Right lung (tissue), 10 donors: ENCODE measurements at places on chromosomes 11 and 22. TPM values are rescaled to one million over a fixed set of nuclear protein-coding genes. Genes with fewer than 3 reads are reported as not detected.

The TSPAN18 gene
- polyA plus RNA-seq, result 56.2 TPM

The CD44 gene
- 590 TPM for polyA plus RNA-seq

The TMPRSS5 gene
- polyA plus RNA-seq, result 1.6 TPM

GRCh38 chr11:132576706-132577105, 955.6 kb downstream of the OPCML start:
- no peak for DNase-seq

The DNAJB7 gene
- 1.0 TPM for polyA plus RNA-seq

GRCh38 chr11:132125988-132126871, 755.8 kb downstream of the NTM start:
- peak; percentile 45 for DNase-seq

The APOL5 gene
- not detected for polyA plus RNA-seq

- DNase-seq, result no peak
Measured at GRCh38 chr22:34297536-34298120, 377.4 kb upstream of the LARGE1 start.

GRCh38 chr11:104526006-104526405, 362.1 kb upstream of the PDGFD start:
- no peak for DNase-seq

- DNase-seq, result no peak
Measured at GRCh38 chr22:23677701-23677995, 13.2 kb upstream of the RGL4 start.

The TUBA8 gene
- polyA plus RNA-seq, result 2.3 TPM

DNA sequence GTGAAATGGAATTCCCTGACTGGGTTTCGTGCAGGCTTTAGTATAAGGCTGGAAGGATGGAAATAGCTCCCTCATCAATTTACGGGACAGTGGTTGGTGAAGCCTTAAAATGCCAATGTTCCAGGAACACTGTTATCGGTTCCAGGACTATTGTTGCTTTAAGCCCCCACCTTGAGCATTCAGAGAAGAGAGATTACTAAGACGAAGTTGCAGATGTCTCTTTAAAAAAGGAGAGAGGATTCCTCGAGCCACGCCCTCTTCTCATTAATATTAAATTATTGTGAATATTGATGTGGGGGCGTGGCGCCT, 195 bp upstream of the CREB3L1 start:
- DNase-seq, result no peak

The OR52I2 gene
- not detected for polyA plus RNA-seq

The PRG3 gene
- polyA plus RNA-seq, result 1.2 TPM

DNA sequence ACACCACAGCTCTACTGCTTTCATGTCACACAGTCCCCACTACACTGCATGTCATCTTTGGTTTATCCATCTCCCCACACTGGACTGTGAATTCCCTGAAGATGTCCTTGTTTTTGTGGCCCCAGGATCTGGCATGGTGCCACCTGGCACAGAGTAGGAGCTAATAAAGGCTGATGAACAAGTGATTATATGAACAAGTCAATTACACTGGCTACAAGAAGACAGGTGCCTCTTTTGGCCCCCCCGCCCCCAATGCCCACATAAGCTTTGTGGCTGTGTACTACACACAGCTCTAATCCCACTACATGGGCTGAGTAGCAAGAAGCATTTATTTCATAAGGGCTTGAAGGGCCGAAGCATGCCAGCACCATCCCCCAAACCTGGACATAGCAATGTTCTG, 24.7 kb downstream of the PLEKHA7 start:
- DNase-seq, result no peak

GRCh38 chr11:66686801-66687750, 9.4 kb upstream of the RBM4B start:
- no peak for DNase-seq

DNA sequence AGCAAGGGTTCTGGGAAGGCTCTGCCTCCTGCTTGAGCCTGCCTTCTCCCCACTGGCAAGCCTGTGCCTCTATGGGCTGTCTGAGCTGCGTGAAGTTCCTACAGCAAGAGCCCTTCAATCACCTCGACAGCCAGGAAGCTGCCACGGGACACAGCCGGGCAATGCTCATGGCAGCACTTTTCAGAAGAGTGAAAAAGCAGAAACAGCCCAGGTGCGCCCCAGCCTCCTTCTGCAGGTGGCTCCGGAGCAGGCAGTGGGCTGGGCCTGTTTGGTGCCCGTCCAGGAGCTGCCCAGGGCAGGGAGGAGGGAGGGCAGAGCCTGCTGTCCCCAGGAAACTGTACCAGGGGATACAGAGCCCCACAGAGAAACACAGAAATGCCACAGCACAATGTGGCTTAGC, 24.6 kb upstream of the COMT start:
- no peak for DNase-seq

- DNase-seq, result no peak
Measured at GRCh38 chr11:119980431-119980830, 157.5 kb downstream of the TRIM29 start.

- DNase-seq, result no peak
Measured at GRCh38 chr11:28981381-28981780, 873.2 kb downstream of the METTL15 start.

DNA sequence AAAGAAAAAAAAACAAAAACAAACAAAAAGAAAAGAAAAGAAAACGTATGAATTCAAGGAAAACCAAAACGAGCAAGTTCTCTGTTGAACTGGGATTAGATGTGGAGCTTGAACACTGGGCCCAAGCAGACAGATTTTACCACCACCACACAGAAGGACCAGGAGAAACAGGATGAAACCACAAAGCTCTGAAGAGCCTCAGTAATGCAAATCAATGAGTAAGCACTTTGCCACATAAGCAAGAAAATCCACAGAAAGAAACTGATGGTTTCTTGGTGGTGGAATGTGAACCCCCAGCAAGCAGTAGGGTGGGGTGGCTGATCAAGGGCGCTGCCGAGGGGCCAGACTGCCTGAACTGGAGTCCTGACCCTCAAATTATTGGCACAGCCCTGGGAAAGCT, 50.9 kb upstream of the NFRKB start:
- no peak for DNase-seq

- DNase-seq, result no peak
Measured at GRCh38 chr22:34950489-34950888, 115.5 kb upstream of the ISX start.

DNA sequence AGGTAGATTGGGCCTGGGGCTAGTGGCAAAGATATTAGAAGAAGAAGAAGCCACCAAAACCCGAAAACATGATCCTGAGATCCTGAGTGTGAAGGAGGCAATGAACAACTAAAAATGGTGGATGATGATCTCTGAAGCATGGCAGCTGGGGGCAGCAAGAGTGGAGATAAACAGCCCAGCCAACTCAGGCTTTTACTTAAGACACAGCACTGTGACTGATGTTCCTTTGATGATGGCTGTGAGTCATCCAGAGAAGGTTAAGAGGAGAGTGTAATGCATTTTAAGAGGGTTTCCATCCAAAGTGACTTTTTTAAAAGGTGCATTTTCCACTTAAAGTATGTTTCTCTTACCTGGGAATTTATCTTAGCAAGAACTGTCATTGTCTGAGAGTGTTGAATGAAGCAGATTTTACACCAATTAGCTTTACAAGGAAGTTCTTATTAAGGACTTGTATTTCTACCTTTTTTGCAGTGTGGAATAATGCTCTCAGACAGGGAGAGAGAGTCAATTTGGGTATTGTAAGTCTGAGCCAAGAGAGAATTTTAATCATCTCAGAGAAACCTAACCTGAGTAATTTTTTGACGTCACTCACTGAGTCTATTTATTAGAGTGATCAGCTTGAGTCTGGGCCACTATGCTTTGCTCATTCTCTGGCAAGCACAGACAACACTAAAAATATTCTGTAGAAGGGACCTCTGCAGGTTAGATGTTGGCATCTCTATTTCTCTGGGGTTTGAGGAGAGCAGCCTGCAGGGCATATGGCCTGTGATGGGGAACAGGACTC, 14.1 kb upstream of the CALCB start:
- no peak for DNase-seq

The ZBTB16 gene
- 7.3 TPM for polyA plus RNA-seq

The KRTAP5-9 gene
- polyA plus RNA-seq, result 0.57 TPM

GRCh38 chr22:26740253-26740652, 82.9 kb downstream of the MIAT start:
- no peak for DNase-seq

DNA sequence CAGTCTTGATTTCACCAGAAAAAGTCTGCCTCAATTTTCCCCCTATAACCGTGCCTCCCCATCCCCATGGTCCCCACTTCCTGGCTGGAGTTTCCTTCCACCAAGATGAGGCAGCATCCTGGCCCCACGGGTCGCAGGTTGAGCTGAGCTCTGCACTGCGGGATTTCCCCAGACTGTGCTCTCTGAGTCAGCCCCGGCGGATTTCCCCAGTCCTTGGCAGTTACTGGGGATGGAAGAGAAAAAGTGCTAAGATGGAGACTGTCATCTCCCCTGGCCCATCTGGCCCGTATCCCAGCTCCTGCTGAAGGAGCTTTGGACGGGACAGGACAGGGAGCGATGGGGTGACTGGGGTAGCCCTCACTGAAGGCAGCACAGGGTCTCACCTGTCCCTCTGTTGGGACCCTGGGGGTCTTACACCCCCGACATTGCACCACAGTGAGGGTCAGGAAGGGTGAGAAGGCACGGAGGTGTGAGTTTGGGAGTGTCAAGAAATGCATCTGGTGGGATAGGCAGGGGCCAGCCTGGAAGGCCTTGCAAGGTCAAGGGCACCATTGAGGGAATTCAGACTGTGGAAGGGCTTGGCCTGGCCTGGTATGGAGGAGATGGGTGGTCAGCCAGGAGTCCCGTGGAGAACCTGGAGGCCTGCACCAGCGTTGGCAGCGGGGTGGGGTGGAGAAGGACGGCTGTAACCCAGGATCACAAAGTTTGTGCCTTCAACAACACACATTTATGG, 36.5 kb downstream of the NADSYN1 start:
- no peak for DNase-seq

DNA sequence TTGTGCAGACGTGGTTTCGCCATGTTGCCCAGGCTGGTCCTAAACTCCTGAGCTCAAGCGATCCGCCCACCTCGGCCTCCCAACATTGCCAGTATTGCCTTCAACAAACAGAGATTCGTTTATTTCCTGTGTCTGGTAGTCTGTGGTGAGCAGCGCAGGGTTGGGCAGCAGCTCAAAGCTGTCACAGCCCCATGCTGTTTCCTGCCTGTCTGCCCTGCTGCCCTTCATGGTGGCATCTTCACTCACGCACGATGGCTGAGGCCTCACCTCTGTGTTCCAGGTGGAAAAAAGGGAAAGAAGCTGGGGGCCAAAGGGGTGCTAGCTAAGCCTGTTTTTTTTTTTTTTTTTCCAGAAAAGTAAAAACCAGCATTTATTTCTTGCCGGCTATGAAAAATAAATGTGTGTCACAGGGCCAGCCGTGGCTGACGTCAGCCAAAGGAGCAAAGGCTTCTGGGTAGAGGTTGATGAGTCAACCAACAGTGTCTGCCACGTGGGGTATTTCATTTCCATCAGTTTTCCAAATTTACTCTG, 28.8 kb downstream of the TBC1D22A start:
- no peak for DNase-seq

- DNase-seq, result no peak
Measured at GRCh38 chr11:117337076-117337475, 9.4 kb downstream of the CEP164 start.

DNA sequence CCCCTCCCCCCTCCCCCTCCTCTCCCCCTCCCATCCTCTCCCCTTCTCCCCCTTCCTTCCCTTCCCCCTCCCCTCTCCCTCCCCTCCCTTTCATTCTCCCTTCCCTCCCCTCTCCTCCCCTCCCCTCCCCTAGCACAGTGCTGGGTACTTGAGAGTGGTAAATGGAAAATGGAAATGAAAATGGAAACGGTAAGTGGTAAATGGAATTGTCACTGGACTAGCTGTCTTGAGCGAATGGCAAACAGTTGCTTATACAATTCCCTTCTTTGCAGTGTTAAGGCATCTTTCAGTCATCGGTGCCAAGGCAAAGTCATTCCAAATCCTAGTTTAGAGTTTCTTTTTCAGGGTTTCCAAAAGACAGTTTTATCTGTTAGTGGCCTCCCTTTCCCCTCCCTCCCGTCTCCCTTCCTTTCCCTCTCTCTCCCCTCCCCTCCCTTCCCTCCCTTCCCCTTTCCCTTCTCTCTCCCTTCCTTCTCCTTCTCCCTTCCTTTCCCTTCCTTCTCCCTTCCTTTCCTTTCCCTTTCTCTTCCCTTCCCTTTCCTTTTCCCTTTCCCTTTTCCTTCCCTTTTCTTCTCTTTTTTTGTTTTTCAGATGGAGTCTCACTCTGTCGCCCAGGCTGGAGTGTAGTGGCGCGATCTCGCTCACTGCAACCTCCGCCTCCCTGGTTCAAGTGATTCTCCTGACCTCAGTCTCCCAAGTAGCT, 47.3 kb downstream of the GRAMD1B start:
- no peak for DNase-seq

The CD59 gene
- polyA plus RNA-seq, result 215 TPM

- DNase-seq, result no peak
Measured at GRCh38 chr11:110896358-110896757, 184.1 kb upstream of the ARHGAP20 start.

The NFAM1 gene
- polyA plus RNA-seq, result 0.60 TPM

DNA sequence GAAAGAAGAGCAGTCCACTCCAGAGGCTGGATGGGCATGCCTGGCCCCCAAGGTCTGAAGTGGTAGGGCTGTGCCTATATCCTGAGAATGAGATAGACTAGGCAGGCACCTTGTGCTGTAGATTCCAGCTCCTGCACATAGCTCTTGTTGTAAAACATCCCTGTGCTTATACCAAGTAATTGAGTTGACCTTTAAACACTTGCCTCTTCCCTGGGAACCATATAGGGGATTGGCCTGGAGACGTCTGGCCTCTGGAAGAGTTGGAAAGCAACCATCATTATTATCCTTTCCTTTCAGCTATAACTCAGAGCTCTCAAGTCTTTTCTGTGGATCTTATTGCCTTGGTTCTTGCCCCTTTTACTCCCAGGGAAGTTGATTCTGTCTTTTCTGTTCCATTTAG, 15.1 kb downstream of the LIMK2 start:
- no peak for DNase-seq

DNA sequence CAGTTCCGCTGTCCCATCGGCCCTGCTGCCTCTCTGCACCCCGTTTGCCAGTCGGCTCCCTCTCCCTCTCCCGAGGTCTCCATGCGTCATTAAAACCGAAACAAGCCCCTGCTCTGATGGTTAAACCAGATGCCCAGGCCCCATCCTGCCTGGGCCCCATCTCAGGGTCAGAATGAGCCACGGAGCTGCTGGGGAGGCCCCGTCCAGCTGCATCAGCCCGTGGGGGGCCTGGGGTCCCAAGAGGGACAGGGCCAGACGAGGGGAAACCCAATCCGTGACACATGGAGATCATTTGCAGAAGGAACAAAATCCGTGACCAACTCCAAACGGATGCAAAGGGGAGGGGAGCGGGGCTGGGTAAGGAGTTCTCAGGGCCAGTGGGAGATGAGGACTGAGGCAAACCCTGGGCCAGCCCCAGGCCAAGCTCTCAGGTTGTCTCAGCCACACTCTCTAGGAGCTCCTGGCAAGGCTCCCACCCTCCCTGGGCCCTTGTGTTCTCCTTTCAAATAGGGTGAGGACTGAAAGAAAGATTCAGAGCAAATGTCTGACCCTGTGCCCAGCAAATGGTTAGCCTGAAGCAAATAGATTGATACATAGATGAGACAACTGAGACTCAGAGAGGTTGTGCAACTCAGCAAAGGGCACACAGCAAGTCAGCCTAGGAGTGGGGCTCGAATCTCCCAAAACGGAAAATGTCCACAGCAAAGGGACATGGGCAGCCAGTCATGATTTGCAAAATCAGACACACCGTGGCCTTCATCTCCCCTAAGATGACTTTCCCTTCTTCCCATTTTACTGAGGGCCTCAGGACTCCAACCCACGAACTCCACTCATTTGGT, 162.1 kb downstream of the MN1 start:
- no peak for DNase-seq

The LINC01488 gene
- 0.14 TPM for polyA plus RNA-seq

GRCh38 chr11:46452918-46453517, 61.4 kb upstream of the CHRM4 start:
- DNase-seq, result no peak

The NRIP3 gene
- 2.5 TPM for polyA plus RNA-seq

- DNase-seq, result no peak
Measured at GRCh38 chr11:99759787-99760186, 739.0 kb downstream of the CNTN5 start.
